Activated naive CD4-positive, alpha-beta T cell treated with Interleukin-2 at 50 U/mL for 16 hours (primary cell): ENCODE measurements at places on chromosomes 11 and 22.

- DNase-seq: peak; percentile 48
Observed at GRCh38 chr22:41286639-41287091, 678 bp upstream of the RANGAP1 start.

DNA sequence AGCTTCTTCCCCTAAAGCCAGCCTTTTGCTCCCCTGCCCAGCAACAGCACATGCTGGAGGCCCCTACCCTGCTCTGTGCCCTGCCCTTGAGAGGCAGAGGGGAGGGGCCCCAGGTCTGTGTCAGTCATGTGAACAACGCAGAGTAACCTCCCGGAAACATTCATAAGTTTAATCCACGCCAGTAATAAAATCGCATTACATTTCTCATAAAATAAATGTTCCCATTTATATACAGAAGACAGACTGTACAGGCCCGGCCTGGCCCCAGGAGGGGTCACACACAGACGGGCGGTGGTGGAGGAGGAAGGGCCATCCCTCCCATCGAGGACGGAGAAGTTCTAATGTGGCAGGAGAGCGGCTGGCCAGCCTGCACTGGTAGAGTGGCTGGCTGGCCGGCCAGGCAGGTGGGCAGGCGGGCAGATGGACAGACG lies 39.5 kb downstream of the LMO1 start:
- no peak for DNase-seq

DNA sequence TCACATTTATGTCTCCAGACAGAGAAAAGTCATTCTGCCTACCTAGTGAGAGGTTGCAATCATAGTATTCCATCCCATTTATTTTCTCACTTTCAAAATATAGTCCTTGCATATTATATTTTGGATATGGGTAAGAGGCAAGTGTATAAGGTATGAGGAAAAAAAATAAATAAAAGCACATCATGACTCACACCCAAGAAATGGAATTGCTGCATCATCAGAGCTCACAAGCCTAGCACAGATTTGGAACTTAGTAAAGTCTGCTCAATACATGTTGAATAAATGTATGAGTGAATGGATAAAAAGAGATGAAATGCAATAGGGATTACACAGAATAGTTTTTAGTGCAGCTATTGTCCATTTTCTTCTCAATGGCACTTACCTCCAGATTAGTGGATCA lies 2.5 kb upstream of the OR51G1 start:
- DNase-seq: no peak

DNA sequence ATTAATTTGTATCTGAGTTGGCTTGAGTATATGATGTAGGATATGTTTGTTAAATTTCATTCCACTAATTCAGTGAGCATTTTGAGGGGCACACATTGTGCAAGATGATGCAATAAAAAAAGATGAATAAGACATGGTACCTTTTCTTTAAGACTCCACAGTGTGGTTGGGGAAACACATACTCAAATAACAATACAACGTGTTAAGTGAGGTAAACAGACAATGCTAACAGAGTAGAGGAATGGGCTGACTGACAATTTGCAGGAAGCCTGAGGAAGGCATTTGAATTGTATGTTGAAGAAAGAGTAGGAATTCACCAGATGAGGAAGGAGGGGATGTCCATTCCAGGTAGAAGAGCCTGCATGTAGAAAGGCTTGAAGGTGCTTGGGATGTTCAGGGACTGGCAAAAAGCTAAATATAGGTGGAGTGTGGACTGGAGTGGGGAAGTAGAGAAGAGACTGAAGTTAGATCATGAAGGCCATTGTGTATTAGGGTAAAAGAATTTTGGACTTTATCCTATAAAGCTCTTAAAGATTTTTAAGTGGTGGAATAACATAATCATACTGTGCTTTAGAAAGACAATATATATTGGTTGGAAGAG lies 6.8 kb downstream of the RNF169 start:
- DNase-seq: no peak

DNA sequence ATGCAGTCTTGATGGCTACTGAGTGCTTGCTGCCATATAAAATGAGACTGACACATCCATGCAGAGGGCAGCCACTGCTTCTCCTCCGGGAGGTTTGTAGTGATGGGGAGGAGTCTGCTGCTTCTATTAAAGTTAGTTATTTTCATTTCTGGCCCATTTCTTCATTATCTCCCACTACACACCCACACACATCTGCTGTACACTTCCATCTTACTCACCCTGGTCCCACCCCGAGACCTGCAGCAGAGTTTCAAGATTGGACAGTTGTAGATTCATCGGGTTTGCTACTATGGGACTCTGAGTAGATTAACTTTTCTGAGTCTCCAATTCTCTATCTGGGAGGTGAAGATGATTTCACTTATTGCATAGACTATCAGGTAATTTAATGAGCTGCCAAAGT lies 176.2 kb upstream of the SNX19 start:
- DNase-seq: no peak

DNA sequence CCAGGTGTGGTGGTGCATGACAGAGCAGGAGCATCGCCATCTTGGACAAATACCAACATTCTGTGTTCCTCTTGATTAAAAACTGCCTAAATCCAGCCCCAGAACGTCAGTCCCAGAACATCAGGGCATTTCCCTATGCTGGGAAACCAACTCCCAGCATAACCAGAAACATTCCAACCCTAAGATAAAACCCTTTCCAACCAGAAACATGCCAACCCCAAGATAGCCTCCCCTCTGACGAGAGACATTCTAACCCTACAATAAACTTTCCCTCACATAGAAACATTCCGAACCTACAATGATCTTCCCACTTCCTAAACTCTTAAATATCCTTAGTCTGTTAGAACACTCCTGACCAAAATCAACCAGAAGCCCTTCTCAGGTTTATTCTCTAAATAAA lies 11.6 kb downstream of the PLAAT4 start:
- DNase-seq: no peak
